NCI-H2107 (cell line): ENCODE measurements at places on chromosomes 7 and 10.

DNA sequence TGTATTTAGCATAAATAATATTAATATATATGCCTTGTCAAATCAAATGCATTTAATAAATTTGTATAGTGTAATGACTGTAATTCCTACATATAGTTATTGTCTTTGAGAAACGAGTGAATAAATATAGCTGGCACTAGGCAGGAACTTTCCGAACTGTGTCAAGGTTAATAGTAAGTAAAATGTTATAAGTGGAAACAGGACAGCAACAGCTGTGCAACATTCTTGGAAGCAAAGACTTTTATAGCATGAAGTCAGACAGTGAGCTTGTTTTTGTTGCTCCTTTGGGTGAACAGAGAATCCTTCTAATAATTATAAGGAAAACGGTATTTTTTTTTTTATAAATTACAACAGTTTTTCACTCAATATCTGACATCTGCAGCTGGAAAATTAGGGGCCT is 14.0 kb upstream of the EXOC6 start:
- DNase-seq: no peak

GRCh38 chr10:53025172-53025711 is 252.7 kb upstream of the MBL2 start:
- no peak for DNase-seq

DNA sequence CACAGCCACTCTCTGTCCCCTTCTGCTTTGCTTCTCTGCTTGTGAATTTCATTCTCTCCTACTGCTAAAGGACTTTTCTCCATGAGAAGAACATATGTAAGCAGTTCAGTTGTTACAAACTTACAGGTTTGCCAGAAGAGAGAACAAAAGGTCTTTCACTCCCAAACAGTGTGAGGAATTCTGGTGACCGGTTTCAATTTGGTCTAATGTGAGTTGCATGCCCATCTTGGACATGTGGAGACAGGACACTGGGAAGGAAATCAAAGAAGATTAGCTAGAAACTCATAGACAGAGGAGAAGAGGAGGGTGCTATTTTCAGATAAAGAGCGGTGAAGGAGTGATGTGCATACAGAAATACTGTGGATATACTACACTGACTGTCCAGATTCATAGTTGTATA is 209.5 kb upstream of the INHBA start:
- no peak for DNase-seq

DNA sequence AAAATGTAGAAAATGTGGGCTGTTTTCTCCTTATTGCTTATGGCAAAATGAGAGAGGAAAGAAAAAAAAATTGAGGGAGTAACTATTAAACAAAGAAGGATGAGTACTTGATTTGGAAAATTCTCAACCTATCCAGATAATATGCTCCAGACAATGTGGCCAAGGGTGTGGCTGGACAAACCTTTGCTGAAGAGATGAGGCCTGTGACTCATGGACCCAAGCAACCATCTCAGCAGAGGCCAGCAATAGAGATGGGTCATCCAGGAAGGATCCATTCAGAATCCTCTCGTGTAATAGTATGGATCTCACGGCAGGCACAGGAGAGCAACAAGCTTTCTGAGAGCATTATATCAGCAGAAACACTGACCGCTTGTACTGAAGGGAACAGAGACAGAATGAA is 120.3 kb upstream of the CELF2 start:
- DNase-seq: no peak

GRCh38 chr7:41481353-41481752 is 221.5 kb downstream of the INHBA start:
- DNase-seq: no peak

DNA sequence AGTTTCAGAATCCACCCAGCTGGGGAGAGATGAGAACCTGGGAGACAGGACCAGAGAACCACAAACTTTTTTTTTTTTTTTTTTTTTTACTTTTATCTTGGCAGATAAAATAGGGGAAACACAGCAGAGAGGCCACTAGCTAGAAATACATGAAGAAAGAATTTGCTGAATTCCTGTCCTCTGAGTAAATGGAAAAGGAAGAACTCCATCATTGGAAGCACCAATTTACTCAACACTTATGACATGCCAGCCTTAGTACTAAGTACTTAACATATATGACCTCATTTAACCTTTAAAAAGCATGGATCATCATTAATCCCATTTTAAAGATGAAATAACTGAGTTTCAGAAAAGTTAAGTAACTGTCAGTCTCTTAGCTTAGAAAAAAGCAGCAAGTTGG is 343.0 kb upstream of the NPSR1 start:
- no peak for DNase-seq

GRCh38 chr10:113557424-113557862 is 4.6 kb downstream of the HABP2 start:
- DNase-seq: no peak

GRCh38 chr10:78972160-78972946 is 96.4 kb upstream of the ZMIZ1 start:
- no peak for DNase-seq

- DNase-seq: no peak
Observed at GRCh38 chr7:38438970-38439369, 165.5 kb upstream of the TARP start.

- no peak for DNase-seq
Observed at GRCh38 chr7:36562121-36562520, 162.2 kb downstream of the AOAH start.

DNA sequence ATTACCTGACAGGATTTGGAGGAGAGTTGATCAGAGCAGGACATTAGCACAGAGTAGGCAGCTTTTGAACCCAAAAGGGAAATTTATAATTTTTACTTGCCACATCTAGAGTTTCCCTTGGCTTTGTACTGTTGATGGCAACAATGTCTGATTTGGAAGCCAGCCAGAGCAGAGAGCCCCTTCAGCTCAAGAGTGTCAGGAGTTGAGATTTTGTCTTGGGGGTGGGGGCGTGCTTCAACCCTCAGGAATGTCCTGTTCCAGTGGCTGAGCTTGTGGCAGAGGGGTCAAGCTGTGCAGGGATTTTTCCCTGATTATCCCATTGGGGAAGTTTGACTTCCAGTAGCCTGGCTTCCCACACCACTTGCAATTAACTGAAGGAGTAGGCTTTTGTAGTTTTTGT is 27.0 kb downstream of the SP4 start:
- DNase-seq: no peak

DNA sequence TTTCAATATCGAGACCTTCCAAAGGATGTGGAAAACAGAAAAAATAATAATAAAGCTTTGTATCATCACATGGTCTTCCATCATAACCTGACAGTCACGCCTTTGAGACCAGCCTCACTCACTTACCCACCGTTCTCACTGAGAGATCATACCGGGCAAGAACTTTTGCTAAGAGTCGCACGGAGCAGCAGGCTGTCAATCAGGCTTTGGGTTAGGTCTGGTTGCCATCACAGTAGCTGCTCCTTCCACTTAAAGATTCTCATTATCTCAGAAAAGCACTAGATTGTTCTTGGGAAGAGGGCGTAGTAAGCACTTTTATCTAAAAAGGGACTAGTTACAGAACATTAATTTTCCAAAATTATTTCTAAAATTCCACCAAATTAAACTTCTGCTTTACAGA is 2.0 kb downstream of the RELN start:
- DNase-seq: no peak

GRCh38 chr7:12481722-12482121 is 78.1 kb upstream of the VWDE start:
- DNase-seq: no peak

DNA sequence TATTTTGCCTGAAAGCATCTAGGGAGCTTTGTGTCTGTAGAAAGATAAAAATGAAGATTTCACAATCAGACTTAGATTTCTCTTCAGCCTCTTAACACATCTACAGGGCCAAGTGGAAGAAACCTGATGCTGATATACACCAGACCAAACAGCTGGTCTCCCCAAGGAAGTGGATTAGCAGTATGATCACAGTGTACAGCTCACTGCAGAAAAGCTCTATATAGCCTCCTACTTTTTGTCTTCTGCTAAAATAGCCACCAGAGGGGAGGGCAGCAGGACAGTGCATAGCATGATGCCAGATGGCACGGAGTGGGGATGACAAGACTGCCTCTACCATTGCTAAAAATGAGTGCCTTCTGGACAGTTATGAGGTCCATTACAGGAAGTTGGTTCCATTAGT is 16.0 kb downstream of the FAM13C start:
- no peak for DNase-seq

GRCh38 chr10:97018251-97019212 is 167.2 kb downstream of the SLIT1 start:
- no peak for DNase-seq
